Hepatic stellate cell (primary cell): ENCODE measurements at places on chromosomes 2 and 18.
A peak's percentile ranks its signal among the peaks of the same experiment; 100 is the strongest.

- no peak for DNase-seq
Observed at GRCh38 chr18:72180689-72181088, 363.5 kb downstream of the CBLN2 start.

- no peak for DNase-seq
Observed at GRCh38 chr2:205746420-205746785, 64.1 kb downstream of the NRP2 start.

- DNase-seq: no peak
Observed at GRCh38 chr2:27727257-27727656, 44.3 kb upstream of the MRPL33 start.

DNA sequence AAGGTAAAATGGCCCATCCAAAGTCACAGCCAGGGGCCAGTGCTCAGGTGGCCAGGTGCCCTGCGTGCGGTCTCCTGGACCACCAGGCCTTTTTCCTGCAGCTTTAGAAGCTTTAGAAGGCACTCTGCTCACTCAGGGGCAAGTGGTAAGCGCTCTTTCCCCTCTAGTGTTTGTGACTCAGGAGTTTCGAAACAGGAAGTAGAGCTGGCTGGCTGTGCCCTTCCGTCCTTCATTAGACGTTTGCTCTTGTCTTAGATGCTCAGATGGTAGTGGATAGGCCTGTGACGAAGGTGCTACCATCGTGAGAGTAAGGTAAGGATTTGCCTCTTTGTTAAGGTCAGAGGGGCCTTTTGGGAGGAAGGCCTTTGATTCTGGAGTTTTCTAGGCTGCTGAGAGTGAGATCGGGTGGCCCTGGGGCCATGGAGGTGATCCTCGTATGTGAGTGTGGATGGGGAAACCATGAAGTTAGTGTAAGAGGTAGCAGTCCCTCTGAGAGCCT, at the start of gene CASP8:
TSS of gene CASP8 (plus strand) at position 235 of the 499 bp plus-strand sequence. CDS start 5,951 bp downstream, outside the sequence.
- no peak for DNase-seq

DNA sequence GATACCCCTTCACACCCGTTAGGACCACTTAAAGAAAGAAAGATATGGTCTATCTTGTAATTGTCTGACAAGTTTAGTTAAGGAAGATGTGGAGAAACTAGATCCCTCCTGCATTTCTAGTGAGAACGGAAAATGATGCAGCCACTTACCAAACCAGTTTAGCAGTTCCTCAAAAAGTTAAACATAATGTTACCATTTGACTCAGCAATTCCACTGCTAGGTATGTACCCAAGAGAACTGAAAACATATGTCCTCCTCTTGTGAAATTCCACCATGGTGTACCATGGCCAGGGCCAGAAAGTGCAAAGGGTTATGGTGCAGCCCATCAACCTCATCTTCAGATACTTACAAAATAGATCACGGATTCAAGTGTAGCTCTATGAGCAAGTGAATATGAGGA, 79.0 kb upstream of the ID2 start:
- DNase-seq: no peak

DNA sequence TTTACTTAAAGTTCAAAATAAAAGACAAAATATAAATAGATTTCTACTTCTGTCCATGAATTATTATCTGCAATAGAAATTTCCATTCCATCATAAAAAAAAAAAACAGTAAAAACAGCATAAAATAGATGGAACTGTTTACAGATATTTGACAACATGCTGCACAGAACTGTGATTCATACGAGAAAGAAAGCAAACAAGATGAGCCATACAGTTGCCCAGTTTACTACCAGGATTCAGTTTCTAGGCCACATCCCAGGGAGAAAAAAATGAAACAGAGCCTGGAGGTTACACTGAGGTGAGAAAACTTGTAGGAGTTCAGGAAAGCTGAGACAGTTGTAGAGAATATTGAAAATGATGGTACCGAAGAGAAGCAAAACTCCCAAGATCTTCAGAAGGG, 1426.9 kb upstream of the ACVR2A start:
- DNase-seq: no peak

DNA sequence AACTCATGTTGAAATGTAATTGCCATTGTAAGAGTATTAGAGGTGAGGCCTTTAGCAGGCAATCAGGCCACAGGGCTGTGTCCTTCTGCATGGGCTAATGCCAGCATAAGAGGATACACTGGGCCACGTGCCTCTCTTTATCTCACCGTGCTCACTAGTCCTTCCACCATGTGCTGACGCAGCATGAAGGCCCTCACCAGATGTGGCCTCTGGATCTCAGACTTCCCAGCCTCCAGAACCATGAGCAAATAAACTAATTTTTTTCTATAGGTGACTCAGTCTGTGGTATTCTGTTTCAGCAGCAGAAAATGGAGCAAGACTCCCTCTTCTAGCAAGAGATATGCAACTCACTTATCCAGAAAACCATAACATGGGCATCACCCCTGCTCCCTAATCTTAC, 149.7 kb upstream of the ZNF236 start:
- DNase-seq: no peak

- no peak for DNase-seq
Observed at GRCh38 chr2:240575101-240575965, 7.0 kb downstream of the RNPEPL1 start.

DNA sequence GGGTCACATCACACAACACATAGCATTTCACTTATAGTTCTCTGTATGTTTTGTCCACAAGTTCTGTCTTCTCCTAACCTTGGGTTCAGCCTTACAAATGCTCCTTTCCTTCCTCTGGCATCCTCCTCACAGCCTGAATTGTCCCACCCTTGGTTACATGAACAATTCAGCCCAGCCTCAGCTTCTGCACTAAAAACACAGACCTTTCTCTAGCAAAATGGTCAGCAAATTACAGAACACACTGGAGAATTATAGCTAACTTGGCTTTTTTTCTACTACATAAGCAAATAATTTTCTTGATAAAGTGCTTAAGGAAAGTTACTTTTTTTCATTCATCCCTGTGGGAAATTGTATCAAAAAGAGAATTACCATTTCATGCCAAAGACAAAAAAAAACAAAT, 94.8 kb upstream of the COL5A2 start:
- DNase-seq: no peak

DNA sequence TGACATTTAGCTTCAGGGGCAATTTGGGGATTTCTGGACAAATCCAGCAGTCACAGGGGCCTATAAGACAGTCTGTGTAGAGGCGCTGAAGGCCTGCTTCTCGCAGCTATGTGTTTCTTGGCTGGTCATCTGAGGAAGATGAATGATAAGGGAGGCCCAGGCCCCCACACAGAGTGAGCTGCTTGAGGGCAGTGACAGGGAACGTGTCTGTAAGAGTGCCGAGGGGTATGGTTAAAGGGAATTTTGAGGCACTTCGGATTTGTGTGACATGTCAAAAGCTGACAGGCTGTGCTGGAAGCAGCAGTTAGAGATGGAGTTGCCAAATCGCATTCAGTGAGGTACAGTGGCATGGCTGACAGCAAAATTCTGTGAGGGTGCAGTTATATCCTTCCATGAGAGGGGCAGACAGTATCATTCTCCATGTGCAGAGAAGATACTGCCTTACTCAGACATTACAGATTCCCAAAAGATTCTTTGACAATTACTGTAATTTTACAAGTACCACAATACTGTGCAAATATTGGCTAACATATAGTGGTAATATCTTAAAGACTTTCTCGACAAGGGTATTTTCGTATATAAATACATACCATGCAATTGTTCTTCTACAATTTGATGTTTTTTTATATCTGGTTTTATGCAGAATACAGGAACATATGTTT, 74.0 kb downstream of the CERS6 start:
- DNase-seq: no peak

DNA sequence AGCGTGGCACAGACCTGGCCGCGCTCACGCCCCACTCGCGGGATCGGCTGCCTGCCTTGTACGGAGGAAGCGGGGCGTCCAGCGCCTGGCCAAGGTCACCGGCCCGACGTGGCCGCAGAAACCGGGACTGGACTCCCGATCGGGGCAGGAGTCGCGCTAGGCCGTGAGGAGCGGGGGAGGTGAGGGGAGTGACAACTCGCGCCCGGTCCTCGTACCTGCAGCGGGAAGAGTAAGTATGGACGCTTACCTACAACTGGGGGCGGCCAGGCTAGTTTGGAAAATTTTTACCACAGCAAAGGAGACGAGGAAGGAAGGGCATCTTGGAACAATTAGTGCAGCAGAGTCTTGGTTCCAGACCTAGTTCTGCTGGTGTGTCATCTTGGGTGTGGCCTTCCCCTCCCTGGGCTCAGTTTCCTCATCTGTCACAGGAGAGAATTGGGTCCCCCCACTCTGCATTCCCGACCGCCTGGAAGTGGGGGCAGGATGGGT, 693 bp downstream of the UBE2F start:
- DNase-seq: peak; percentile 39

DNA sequence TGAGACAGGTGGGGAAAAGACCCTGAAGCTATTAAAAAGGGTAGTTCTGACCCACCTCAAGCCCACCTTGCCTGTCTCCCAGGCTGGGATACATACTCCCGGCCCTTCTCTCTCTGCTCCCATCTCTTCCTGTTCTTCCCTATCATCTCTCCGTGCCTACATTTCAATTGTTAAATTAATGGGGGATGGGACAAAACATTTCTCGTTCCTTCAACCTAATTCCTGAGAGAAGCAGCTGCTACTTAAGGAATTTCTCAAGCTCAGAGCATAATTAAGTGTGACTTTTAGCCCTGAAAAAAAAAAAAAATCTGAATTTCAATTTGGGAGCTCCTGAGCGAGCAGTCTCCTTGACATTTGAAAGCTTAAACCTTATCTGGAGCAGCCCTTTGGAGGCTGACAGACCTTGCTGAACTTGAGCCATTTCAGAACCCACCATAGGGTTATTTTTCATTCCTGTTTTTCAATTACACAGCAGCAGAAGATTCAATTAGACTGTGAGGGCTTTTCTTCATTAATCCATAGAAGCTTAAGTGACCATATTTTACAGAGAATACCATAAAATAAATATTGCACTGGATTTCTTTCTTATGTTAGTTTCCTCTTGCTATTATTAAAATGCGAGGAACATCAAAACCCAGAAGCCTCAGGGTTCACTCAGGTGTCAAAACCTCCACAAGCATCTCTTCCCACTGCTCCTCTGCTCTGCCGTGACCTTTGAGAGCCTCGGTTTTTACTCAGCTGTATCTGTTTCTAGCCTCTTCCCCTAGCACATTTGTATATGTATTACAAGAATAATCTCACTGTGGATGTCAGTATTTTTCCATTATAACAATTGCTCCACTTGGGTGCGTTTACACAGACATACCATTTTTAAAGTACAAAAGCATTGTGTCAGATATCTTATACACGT, 125.7 kb downstream of the B3GNT2 start:
- DNase-seq: no peak

DNA sequence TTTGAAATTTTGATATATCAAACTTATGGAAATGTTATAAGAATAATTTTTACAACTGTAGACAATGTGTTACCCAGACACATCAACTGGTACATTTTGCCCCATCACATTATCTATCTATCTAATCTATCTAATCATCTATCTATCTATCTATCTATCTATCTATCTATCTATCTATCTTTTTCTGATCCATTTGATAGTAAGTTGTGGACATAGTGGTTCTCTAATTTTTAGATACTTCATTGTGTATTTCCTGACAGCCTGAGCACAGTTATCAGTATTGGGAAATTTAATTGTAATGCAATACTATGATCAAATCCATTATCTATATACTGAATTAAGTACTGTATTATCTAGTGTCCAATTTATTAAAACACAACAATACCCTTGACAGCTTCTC, 42.0 kb upstream of the TMEM18 start:
- DNase-seq: no peak

- DNase-seq: no peak
Observed at GRCh38 chr2:241036397-241036963, 38.1 kb downstream of the SNED1 start.

DNA sequence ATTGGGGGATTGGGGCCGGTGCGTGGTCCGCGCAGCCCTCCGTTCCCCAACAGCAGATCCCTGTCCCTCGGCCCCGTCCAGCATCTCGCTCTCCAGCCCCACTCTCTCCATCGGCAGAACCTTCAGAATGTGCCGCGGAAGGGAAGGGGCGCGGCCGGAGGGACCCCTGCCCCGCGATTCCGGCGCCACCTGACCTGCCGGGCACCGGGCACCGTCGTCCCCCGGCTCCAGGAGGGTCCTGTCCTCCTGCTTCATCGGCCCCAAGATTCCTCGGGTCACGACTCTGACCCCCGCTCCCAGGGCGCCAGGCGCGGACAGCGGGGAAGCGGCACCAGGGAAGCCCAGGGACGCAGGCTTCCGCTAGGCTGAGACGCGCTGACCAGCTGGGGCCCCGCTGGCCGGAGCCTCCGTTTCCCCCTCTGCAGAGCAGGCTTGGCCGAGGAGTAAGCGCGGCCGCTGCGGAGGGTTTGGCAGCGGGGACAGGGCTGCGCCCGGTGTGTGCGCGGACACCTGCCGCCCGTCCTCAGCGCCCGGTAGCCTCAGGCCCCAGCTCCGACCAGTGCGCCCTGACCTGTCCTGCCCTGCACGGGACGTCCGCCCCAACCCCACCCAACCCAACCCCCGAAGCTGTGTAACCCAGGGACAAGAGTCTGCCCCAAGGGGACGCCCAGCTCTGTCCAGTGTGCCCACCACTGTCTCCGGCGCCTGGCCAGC, 16.8 kb upstream of the BOK start:
- no peak for DNase-seq

- no peak for DNase-seq
Observed at GRCh38 chr2:228796386-228796785, 474.7 kb downstream of the PID1 start.

DNA sequence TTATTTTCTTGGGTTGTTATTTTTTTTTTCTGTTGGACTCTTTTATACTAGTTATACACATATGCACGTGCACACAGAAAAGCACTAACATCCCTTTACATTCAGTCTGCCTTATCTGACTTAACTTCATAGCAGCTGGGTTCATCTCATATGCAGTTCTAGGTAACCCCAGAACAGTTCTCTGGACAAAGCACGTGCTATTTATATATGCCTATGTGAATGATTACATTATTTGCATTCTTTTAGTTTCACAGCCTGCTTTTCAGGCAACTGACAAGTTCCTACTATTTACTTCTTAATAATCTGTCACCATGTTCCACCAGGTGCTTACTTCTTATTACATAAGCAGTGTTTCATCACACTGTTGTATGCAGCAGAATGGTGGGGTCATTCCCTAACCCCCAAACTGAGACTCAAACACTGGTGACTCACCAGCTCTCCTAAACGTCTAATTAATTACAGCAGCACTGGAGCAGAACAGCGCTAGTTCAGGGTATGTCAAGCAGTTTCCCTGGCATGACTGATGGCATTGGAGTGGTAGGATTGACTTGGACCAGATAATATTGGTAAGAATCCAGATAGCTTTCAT, 372.8 kb downstream of the CLIP4 start:
- DNase-seq: no peak

GRCh38 chr2:15667809-15668556, 76.3 kb downstream of the DDX1 start:
- no peak for DNase-seq

- DNase-seq: peak; percentile 93
Observed at GRCh38 chr2:9287400-9288045, 80.9 kb downstream of the ASAP2 start.

GRCh38 chr2:105617631-105618350, 126.9 kb upstream of the NCK2 start:
- DNase-seq: no peak

GRCh38 chr2:144660518-144661316, 140.8 kb upstream of the ZEB2 start:
- no peak for DNase-seq
